ENCODE measurements at places on chromosomes 7 and 10.

DNA sequence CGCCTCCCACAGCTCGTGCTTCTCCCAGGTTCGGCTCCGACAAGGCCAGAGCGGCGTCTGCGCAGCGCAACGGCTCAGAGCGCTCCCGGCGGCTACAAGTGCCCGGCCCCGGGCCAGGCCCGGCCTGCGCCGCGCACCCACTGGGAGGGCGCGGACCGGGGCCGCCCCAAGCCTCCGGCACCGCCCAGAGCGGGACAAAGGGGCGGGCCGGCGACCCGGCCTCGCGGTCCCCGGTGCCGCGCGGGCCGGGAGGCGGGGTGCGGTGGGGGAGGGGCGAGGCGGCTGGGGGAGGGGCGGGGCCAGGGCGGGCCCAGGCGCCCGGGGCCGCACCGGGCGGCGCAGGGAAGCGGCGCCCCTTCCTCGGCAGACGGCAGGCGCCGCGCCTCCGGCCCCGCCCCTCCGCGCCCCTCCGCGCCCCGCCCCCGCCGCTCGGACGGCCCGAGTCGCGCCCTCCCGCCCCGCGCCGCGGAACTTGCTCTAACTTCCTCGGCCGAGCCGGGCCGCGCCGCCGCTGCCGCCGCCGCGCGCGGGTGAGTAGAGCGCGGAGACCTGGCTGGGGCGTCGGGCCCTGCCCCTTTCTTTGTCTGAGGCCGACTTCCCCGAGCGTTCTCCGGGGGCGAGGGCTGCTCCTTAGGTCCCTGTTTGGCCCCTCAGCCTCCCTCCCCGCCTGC is at the start of gene TSPAN14:
Gene TSPAN14, plus strand, starts transcription at position 469 of the 671 bp plus-strand sequence. CDS start 34,924 bp downstream, outside the sequence.
- DNase-seq: peak; percentile 89

DNA sequence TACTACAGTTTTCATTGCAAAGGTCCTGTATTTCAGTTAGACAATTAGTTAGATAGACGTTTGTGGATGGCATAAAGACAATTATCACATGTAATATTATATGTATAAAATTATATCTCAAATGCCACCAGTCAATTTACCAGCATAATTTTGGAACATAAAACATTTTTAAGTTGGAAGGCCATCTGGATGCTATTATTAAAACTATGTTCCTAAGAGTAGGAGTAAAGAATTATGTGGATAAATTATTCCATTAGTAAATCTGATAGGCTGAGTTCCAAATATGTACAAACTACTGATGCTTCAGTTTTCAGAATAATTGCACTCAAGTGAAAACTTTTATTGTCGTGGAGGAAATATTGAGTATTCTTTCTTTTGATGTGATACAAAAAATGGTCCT is 790.3 kb downstream of the GRM8 start:
- no peak for DNase-seq

DNA sequence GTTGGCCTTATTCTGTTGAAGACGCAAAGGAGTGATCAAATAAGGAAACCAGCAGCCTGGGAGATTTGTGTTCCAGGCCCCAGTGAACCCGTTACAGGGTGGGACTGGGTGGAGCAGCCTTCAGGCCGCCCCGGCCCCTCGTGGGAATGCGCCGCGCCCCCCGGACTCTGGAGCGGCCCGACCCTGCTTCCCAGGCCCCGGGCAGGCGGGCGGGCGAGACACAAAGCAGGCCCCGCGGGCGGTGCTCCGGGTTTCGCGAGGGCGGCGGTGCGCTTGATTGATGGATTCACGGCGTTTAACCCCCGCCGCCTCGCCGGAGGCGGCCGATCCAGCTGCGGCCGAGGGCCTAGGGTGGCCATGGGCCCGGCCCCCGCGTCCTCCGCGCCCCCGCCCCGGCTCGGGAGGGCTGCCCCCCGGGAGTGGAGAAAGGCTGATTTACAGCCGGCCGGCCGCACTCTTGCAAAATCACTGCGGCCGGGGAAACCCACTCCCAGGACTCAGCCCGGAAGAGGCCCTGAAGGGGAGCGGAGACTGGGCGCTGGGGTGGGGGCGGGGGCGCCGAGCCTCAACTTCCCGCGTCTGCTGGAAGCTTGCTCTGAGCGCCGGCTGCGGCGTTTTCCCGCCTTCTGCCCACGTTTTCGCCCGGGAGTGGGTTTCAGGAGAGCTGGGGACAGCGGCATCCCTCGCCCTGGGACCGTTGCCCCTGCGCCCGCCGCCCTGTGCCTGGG is 299.6 kb upstream of the NFE2L3 start:
- DNase-seq: peak; percentile 92

GRCh38 chr7:84022684-84023308 is 171.8 kb downstream of the SEMA3A start:
- no peak for DNase-seq

DNA sequence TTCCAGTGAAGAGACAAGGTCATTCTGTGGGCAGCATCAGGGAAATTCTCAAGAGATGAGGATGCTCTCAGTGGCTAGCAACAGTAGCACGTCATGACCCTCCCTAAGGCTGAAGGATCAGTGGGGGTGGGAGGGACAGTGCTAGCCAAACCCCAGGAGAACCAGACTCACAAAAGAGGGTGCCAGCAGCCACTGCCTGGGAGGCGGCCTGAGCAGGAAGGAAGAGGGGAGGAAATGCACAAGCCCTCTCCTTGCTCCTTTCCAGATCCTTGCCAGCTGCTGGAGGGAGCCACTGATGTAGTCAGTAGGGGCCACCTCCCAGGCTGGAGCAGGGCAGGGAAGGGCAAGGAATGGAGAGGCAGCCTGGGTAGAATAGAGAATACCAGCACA is 302.7 kb downstream of the RPS24 start:
- DNase-seq: peak; percentile 66

DNA sequence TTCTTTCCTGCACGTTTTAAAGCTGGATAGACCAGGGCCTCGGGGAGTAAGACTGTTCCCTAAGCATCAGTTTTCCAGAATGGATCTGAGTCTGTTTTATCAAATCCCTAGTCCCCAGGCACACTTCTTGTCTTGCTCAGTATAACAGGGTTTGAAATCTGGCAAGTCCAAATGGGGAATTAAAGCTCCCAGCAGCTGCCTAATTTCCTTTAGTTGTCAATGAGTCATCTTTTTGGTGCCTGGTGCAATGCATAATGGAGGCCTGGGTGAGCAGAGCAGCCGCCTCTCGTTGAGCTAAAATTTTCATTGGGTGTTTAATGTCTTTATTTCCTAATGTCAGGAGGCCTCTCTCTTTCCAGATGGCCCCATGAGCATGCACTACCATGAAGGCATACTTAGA is 87.9 kb downstream of the STRA8 start:
- DNase-seq: no peak

DNA sequence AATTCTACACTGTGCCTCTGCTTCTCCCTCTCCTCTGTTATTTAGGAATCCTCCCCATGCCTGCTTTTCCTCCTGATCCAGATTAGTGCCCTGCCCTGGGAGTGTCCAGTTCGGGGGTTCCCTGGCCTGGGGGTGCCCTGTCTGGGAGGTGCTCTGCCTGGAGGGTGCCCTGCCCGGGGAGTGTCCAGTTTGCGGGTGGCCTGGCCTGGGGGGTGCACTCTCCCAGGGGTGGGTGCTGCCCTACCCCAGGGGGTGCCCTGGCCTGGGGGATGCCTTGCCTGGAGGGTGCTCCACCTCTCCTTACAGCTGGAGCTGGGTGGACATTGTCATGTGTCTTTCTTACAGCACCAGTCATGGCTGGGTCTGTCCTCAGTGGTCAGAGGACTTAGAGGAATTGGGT is 20.2 kb downstream of the RAMP3 start:
- no peak for DNase-seq

DNA sequence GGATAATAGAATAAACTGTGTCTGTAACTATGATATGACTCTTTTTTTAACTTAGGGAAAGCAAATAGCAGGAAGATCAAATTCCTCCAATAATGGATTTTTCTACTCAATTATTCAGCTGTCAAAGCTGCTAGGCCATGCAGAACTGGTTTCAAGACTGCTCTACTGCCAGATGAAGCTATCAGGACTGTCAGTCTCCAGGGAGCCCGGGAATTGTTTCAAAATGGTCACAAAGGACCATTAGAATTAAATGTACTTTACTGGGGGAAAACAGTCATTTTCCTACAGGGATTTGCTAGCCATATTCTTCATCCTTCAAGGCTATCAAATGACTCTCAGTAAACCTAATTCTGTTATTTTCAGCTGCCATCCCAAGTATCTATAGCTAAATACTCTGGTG is 276.3 kb downstream of the LHFPL3 start:
- no peak for DNase-seq

- no peak for DNase-seq
Observed at GRCh38 chr7:131616487-131617200, 60.2 kb upstream of the PODXL start.

DNA sequence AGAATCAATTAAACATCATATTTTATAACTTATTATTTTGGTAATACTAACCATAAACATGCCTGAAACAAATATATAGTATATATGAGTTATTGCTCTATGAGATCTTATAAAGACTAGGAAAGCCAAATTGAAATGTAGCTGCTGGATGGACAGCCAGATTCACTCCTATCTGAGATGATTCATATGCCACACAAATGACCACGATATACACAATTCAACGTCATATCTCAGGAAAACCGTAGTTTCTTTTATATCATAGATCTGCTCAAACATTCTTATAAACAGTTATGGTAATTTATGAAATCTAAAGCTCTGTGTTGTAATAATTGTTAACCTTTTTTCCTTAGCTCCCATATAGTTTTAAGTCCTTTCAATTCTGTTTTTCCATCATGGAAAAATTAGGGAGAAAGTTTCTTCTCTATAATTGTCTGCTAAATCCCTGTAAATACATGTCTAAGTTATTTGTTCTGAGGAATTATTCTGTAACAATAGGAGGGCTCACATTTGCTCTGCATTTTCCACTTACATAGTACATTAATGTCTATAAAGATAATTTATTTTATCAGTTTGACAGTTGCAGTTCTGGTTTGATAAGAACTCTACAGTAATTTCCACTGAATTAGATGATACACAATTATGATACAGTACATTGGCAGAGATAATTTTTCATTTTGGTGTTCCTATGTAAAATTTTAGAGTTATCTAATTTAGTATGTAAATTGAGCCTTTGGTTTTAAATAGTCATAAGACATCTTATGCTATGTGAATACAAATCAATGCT is 42.7 kb downstream of the GNAT3 start:
- DNase-seq: no peak

DNA sequence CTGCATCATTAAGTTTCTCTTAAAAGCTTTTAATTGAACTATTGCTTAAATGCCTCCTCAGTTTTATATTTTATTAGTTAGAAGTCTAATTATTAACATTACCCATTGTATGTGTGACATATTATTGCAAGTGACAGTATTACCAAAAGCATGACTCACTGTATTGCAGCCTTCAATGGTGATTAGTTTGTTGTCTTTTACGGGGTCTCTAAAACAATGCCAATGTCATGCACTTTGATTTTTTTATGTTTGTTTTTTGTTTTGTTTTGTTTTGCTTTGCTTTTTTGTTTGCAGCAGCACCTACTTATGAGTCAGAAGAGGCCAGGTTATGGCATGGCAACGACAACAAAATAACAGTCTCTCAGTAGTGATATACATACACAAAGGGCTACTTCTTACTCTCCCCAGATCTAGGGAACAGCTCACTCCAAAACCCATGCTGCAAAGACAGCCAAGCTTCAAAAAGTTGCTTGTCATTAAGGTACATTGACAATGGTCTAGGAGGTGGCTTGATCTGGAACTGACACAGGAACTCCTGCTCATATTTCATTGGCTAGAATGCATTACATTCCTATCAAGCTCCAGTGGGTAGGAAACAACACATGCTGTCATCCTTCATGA is 293.7 kb upstream of the POM121L12 start:
- DNase-seq: no peak
